ENCODE measurements at places on chromosomes 2 and 18. TPM values are rescaled to one million over a fixed set of nuclear protein-coding genes. Genes with fewer than 3 reads are reported as not detected.
A peak's percentile ranks its signal among the peaks of the same experiment; 100 is the strongest.

DNA sequence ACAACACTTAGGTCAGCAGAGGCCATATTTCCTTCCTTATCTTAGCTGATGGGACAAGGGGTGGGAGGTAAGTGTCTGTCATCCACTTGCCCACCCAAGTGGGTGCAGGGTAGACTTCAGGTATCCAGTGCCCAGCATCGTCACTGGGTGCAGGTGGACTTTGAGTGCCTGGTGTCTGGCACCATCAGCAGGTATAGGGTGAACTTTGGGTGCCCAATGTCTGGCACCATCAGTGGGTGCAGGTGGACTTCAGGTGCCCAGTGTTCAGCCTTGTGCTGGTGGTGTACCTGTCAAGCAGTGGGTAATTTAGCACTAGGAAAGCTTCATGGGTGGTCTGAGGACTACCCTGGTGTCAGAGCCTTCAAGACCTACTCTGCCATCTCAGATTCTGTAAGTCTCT lies 175.6 kb downstream of the SEPTIN10 start:
- no peak for DNase-seq

DNA sequence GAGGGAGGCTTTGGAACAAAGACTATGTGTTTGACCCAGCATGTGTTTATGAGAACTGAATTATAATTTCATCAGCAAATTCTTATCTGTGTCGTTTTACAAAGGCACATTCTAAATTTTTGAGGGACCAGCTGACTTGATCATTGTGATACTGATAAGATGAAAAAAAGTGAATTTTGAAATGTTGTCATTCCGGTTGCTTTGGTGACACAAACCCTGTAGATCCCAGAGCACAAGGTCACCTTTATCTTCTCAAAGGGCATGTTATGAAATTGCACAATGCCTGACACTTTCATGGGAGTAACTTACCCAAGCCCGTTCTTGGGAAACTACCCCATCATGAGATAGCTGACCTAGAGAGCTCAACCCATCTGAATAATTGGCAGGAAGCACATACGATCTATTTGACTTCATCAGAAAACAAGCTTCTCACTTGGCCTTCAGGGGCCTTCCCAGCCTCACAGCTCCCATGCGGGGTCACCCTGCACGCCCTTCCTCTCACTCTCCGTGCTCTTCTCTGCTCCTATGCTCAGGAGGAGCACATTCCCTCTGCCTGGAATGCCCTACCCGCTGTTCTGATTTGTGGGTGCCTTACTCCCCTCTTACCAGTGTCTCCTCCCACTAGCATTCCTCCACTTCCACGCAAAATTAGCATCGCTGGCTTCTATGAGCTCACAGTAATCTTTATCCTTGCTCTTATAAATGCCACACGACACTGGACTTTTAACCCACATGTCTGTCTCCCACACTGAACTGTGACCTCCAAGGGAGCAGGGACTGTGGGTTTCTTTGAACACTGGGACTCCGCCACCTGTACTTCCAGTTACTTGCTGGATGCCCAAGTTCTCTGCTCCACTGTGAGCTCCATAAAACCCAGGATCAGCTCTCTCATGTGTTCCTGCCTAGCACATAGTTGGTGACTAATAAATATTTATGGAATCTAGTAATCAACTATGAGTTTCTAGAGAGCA lies 555.8 kb upstream of the ID2 start:
- no peak for DNase-seq

DNA sequence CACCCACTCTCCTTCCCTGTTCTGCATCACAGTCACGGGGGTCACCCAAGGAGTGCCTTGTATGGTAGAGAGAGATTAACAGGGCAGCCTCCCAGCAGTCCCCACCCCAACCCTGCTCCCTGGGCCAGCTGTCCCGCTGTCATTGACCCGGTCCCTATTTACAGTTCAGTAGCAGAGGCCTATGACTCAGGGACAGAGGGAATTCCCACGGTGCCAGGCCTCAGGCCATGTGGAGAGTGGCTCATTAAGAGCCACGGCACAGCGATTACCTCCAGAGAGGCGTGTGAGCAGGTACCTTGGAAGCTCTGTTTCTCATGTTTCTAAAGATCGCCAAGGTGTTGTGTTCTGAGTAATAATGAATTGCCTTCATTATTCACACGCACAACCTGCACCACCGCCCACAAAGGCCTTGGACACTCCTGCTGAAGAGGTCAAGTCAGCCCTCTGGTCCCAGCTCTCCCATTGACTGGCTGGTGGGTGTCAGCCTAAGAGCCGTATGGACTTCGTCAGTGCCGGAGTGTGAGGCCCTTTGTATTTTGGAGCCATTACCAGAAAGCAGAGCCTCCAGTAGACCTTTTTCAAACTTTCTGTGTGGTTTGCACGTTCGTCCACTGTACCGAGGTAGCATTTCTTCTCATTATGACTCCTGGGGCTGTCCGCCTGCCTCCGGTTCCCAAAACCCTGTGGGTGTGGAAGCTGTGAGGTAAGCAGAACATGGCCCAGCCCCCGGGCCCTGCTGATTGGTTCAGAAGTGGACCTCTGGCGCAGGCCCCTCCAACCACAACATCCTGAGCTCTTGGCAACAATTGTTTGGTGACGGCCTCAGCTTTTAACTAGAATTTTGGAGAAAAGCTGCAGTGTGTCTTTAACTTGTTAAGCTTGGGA lies 47.0 kb downstream of the SERTAD2 start:
- DNase-seq: peak; percentile 76

DNA sequence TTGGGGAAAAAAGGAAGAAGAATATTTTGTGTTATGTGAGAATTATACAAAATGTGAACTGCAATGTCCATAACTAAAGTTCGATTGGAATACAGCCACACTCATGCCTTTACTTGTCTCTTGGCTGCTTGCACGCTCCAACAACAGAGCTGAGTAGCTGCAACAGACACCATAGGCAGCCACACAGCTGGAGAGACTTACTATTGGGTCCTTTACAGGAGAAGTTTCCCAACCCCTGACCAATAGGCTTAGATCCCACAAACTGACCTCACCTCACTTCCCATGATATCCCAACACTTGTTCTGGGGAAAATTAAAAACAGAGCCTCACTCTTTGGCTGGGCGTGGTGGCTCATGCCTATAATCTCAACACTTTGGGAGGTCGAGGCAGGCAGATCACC lies 213.8 kb downstream of the SH3BP4 start:
- DNase-seq: no peak

DNA sequence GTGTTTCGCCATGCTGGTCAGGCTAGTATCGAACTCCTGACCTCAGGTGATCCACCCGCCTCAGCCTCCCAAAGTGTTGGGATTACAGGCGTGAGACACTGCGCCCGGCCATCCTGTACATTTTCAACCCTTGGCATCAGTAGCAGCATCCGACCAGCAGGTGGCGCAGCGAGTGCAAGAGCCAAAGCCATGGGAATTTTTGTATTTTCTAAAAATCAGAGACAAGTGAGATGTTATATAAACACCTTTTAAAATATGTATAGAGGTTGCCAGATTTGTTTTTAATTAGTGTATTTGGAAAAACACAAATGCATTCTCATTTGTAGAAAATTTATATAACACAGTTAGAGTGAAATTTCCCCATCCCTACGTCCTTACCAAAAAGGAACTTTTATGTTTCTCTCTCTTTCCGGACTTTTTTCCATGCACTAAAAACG lies 36.8 kb downstream of the MOGAT1 start:
- no peak for DNase-seq

GRCh38 chr2:102412199-102412598 lies 10.8 kb upstream of the IL18RAP start:
- no peak for DNase-seq

DNA sequence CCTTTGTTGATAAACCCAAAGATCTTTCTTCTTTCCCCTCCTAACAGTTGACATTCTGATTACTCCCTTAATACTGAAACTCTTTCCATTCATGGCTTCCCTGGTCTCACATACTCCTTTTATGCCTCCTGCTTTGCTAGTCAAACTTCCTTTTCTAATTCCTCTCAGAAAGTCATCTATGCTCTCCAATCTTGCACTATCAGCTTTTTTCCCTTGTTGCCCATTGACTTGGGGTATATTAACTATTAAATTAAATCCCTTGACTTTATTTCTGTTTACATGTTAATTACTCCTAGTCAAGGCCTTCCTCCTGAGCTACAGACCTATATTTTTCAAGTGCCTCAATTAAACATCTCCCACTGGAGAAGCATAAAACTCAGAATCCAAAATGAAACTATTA lies 3.6 kb upstream of the COL5A2 start:
- no peak for DNase-seq

GRCh38 chr2:124178719-124179118 lies 153.6 kb downstream of the CNTNAP5 start:
- DNase-seq: no peak

DNA sequence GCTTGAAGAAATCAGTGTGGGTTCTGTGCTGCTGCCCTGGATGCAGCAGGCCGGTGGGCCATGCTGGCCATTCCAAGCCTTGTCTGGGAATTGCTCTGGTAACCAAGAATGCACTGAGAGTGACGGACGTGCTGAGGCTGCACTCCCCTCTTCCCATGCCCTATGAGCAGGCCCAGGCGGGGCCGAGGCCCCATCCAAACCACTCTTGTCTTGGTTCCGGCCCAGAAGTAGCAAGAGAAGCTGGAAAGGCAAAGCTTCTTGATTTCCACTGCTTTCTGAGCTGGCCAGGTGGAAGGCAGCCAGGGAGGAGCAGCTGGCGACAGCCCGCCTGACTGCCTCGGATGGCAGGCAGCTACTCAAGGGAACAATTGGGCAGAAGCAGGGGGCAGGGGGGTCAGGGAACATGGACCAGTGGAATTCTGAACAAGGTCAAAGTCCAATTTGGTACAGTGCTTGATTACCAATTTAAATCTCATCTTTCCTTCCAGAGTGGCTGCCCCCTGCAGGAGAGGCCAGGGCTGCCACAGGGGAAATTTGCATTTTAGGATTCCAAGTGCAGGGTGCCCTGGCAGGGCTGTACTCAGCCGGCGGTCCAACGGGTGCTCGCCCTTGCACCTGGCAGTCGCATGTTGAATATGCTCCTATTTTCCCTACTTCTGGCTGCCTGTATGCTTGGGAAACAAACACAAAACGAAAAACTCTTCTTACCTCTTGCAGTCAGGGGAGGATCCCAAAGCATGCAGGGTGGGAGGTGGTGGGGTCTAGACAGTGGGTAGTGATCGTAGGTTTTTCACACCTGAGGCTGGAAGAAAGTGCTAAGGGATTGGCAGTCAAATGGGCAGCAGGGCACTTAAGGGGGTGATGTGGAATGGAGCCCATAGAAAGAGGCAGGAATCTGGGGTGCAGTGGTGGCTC lies 67.3 kb downstream of the LIPG start:
- no peak for DNase-seq

- DNase-seq: no peak
These were observed 25.5 kb downstream of the CENPO start for GRCh38 chr2:24818721-24819167.

GRCh38 chr2:80621656-80622055 lies 317.1 kb upstream of the LRRTM1 start:
- DNase-seq: no peak

- DNase-seq: no peak
These were observed 531.2 kb downstream of the PIK3C3 start for GRCh38 chr18:42486271-42486670.

- DNase-seq: no peak
These were observed 1.3 kb upstream of the PDK1 start for GRCh38 chr2:172554352-172555271.

GRCh38 chr2:221309892-221310583 lies 262.1 kb downstream of the EPHA4 start:
- no peak for DNase-seq

- no peak for DNase-seq
These were observed 167.4 kb downstream of the TRABD2A start for GRCh38 chr2:84713441-84713840.

DNA sequence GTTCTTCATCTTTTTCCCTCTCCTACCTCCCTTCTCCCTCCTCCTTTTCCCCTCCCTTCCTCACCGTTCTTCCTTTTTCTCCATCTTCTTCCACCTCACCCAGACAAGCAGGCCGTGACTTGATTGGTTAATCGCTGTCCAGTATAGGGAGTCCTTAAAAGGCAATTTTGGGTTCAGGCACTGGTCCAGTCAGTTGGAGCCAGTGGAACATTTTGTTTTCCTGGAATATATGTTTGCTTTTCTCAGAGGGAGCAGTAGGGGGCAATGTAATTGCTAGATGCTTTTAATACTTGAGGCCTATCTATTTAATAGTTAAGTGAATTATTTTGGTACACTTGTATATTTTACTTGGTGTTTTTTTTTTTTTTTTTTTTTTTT lies 15.0 kb downstream of the ELAC1 start:
- no peak for DNase-seq

GRCh38 chr2:150357770-150358467 lies 129.5 kb downstream of the RND3 start:
- DNase-seq: no peak

DNA sequence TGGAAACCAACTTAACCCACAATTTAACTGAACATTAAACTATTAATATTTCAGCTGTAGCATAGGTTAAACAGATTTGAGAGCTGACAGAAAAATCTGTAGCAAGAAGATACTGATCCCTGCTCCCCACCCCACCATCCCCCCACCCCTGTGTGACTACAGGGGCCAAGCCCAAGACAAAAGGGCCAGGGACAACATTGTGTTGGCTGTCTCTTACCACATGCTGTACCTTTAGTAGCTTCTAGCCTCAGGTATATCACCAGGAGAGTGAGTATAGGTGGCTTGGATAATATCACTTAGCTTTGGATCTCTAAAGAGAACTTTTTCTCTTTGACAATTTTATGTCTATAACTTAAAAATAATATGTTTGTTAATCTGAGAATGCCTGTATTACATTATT lies 140.7 kb downstream of the AGPS start:
- no peak for DNase-seq

GRCh38 chr2:52805901-52806410 lies 961.6 kb upstream of the CHAC2 start:
- DNase-seq: no peak

FSHR gene
- total RNA-seq: 0.69 TPM

DNAJC5G gene
- 0.42 TPM for total RNA-seq

CIB4 gene
- not detected for total RNA-seq

NOSTRIN gene
- 30.9 TPM for total RNA-seq

SP5 gene
- total RNA-seq: 0.42 TPM

AMER3 gene
- total RNA-seq: 0.42 TPM

DSEL gene
- total RNA-seq: 49.3 TPM

TUBA4A gene
- 4.8 TPM for total RNA-seq

KCNG2 gene
- total RNA-seq: 0.21 TPM
